AG20443 (cell line): ENCODE measurements at places on chromosomes 7 and 10.

- no peak for DNase-seq
These were observed 127.7 kb downstream of the ADCY1 start for GRCh38 chr7:45701701-45702510.

DNA sequence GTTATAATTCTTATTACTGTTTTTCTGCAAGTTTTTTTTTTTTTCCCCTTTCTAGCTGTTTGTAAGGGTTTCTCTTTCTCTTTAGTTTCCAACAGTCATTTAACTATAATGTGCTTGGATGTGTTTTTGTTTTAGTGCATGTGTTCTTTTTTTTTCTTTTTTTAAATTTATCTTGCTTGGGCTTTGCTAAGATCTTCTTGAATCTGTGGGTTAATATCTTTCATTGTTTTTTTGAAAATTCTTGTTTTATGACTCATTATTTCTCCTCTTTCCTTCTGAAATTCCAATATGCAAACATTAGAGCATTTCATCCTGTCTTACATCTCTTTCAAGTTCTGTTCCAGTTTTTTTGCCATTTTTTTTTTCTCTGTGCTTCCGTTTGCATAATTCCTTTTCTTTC is 5.7 kb upstream of the HK1 start:
- DNase-seq: no peak

GRCh38 chr10:116831790-116832189 is 17.5 kb upstream of the ENO4 start:
- DNase-seq: no peak

GRCh38 chr10:88062798-88063472 is 199.5 kb downstream of the PTEN start:
- peak; percentile 40 for DNase-seq

DNA sequence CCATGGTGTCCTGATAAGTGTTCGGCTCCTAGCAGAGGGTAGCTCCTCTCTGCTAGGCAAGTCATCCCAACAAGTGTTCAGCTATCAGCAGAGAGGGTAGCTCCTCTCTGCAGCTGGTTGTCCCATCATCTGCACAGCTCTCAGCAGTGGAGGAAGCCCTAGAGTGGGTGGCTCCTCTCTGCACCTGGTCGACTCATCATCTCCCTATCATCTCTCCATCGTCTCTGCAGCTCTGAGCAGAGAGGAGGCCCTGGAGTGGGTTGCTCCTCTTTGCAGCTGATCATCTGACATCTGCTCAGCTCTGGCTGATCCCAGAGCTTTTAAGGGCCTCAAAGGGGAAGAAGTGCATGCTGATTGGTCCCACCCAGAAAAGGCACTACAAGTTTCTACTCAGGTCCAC is 199.9 kb upstream of the KMT2E start:
- DNase-seq: no peak

- DNase-seq: no peak
These were observed 111.0 kb downstream of the FOXL3 start for GRCh38 chr7:400901-401485.

DNA sequence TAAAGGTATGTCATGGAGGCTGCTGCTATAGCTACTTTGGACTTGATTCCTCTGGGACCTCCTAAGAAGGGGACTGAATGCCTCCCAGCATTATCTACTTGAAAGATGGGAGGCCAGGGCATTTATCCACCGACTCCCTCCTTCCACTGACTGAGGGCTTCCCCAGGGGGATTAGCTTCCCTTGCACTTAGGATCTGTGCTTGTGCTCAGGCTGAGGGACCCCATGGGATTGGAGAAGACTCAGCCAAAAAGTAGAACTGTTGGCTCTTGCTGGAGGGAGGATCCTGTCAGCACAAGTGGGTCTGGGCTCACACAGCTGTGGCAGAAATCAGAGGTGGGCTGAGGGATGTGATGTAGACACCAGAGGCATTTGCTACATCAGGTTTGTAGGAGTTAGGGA is 81.5 kb upstream of the SYPL1 start:
- no peak for DNase-seq

DNA sequence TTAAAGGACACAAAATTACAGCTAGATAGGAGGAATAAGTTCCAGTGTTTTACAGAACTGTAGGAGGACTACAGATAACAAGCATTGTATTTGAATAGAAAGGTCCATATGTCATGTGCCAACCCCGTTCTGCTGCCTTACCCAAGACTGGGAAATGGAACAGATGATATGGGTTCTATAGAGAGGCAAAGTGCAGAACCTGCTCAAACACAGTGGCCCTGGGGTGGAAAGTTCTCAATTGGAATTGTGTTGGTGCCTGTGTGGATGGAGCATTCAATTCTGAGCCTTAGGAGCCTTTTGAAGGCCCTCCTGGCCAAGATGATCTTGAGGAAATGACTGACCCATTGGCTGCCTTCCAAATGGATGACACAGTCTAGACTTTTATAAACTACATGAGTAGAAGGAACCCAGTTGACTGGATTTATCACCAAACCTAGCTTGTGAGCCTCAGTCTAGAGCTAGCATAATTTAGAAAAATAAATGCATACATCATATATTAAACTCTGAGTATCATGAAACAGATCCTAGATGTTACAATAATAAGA is 4.1 kb upstream of the PRSS1 start:
- no peak for DNase-seq

DNA sequence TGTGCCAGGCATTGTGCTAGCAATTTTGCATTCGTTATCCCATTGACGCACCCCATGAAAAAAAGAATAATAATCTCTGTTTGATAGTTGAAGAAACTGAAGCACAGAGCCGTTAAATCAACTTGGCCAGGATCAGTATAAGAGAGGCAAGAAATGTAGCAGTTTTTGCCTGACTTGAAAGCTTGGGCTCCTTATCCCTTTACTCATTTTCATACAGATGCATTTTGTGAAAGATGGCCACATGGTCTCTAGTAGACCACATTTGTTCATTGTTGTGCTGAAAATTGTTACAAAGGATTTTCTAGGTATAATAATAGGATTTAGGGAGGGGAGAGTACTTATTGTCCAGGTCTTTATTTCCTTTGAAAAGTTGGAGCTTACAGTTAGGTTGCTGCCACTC is 14.7 kb downstream of the AUTS2 start:
- DNase-seq: no peak

GRCh38 chr7:77685233-77685632 is 11.0 kb upstream of the RSBN1L start:
- no peak for DNase-seq
